HT1080 (cell line): ENCODE measurements at places on chromosomes 7 and 10.

GRCh38 chr7:30142710-30143109, 7.9 kb downstream of the MTURN start:
- peak; percentile 48 for DNase-seq

DNA sequence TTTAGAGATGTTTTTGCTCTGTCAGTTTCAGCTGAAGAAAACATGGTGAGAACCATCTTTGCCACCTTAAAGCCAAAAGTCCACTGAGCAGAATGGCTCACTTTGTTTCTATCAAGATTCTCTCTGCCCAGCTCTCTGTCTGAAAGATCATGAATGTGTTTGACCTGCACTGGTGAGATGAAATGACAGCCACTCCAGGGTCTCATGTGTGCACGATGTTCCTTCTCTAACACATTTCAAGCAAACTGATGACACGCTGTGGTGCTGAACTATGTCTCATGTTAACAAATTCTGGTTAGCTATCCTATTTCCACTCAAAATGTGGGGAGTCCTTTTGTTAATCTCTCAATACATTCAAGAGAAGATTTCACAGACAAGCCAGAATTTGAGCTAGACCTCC, 260.6 kb downstream of the GLI3 start:
- DNase-seq = no peak

DNA sequence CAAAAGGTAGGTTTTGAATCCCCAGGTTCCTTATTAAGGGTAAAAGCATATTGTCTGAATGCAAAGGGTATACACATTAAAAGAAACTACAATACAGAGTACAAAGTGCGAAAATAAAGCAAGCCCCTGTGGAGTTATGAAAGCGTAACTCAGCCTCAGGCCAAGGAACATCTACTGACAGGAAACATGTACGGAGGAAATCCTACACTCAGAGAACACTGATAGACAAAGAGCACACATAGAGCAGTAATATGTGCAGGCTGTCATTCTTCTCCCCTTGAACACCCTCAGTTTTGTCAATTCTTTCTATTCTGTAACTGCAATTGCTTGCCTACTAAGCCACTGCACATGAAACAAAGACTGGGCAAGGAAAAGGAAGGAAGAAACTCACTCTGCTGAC, 150.2 kb downstream of the DGKB start:
- no peak for DNase-seq

GRCh38 chr7:3043544-3044371, at the start of gene CARD11:
Gene CARD11, minus strand, starts transcription at chr7:3043867. Its CDS starts 85,361 bp downstream, at chr7:2958506.
- no peak for DNase-seq

GRCh38 chr10:44950326-44951225, 9.0 kb upstream of the RASSF4 start:
- no peak for DNase-seq

DNA sequence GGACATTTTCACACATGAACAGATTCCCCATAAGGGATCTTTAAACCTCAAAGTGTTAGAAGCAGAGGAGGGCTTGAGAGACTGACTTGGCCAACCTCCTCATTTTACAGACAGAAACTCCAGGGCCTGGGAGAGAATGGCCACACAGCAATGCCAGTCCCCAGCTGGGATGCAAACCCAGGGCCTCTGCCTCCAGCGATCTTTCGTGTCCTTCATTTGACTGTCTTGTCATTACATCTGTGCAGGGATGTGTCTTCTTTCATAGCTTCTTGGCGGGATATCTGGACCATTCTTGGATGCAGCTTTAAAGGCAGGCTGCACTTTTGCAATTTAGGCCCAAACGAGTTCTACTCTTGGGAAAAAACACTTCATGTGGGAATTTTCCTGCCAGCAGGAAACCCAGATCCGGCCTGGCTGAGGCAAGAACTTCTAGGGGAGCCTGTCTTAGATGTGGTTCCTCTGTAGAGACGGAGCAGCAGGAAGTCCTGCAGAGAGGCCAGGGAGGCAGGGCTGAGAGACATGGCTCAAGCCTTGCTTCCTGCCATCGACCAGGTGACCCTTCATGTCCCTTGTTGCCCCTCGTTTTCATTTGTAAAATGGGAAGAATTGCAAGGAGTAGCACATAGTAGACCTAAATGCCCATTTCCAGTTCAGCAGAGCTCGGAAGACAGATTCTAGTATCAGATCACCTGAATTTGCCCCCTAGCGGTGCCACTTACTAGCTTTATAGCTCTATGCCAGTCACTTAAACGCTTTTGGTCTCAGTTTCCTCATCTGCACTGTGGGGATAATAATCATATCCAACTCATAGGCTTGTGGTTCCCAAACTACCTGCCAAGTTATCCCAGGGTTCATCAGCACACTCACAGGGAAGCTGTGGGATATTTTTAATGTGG, 43.9 kb upstream of the SLC29A3 start:
- no peak for DNase-seq

DNA sequence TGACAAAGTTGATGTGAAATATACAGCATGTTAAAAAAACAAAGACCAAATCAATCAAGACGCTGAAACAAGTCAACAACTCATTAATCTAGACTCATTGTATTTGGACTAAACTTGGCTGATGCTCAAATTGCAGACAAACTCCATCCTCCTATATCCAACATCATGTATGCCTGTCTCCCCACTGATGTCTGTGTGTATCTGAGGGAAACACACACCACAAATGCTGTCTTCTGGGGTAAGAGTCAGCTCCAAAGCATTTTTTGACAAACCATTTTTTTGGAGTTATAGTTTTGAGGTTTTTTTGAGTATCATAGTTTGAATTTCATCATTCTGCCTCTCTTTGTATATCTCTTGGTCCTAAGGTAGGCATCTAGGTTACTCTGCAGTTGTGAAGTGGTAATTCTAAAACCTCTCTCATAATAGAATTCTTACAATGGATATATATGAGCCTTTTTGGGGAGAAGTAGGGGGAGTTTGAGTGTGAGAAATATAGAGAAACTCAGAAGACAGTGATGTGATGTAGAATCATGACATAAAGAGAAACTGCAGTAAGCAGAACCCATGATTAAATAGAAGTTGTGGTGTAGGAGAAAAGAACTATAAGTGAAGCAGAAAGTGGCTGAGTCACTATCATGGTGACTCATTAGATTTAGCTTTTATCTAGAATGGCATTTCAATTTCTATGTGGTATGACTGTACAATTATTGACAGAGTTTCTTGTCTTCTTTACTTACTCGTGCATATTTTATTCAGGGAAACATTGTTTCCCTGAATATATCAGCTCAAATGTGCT, 1531.1 kb upstream of the LRRTM3 start:
- peak; percentile 88 for DNase-seq

DNA sequence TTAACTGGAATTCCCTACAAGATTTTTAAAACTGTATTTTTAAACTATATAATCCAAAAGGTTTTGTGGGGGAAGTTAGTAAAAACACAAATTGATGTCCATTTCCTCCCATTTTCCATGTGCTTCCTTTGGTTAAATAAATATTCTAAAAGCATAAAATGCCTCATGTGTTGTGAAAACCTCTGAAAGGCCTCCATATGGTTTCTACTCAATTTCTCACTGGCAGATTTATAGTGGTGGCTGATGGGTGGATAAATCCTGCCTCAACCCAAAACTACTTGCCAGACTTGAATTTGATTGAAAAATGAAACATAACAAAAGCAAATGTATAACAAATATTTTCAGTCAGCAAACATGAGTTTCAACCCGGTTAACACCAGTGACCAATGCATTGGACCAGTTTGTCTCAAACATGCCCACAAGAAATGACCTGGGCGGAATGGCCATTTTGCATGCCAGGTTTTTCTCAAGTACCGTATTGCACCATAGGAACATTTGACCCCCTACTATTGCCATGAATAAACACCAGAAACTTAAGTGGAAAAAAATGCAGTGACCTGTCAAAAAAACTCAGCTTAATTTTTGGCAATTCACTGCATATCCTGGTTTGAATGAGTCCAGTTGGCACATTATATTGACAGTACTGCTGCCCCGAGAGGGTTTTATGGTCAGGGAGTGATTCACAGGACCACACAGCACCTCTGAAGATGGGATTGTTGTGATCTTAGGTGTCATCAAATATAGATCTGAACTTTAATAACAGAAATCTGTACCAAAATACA, 454.6 kb upstream of the ANKRD30A start:
- DNase-seq = no peak

- DNase-seq = peak; percentile 44
Measured at GRCh38 chr10:30639946-30640786, 10.6 kb upstream of the LYZL2 start.

DNA sequence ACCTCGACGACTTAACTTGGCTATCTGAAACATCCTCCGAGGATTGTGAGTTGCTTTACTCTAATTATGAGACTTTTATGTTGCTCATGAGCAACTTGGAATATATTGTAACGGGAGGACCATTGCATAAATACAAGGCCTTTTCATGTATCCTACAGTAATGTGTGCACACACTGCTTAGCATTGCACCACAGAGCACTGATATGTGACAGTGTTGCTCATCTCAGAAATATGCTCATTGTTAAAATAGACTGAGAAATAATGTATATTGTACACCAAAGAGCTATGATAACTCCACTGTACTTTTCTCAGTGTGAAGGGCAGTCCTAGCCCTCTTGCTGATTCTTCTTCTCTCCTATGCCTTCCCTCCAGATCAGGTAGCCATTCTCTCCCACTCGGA, 102.8 kb upstream of the CDK13 start:
- no peak for DNase-seq

DNA sequence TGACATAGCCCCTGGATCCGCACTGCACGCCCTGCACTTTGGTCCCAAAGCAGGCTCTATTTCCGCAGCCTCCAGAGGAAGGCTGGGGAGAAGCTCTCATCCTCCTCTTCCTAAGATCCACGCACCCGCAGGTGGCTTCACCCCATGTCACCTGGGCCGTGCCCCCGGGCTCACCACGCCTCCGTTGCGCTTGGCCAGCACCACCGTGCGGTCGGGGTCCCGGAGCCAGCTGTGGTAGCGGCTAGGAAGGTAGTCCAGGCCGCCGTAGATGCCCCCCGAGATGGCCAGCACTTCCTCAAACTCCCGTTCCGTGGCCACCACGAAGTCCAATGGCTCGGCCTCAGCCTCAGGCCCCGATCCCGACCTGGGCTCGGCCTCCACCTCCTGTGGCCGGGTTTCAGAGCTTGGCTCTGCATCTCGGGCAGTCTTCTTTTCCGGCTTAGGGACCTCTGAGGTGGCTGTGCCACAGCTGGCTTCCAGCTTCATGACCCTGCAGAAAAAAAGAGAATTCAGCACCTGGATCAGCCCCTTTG, 5.7 kb downstream of the NAT16 start:
- no peak for DNase-seq

- DNase-seq = no peak
Measured at GRCh38 chr10:34480345-34480744, 334.8 kb downstream of the PARD3 start.

DNA sequence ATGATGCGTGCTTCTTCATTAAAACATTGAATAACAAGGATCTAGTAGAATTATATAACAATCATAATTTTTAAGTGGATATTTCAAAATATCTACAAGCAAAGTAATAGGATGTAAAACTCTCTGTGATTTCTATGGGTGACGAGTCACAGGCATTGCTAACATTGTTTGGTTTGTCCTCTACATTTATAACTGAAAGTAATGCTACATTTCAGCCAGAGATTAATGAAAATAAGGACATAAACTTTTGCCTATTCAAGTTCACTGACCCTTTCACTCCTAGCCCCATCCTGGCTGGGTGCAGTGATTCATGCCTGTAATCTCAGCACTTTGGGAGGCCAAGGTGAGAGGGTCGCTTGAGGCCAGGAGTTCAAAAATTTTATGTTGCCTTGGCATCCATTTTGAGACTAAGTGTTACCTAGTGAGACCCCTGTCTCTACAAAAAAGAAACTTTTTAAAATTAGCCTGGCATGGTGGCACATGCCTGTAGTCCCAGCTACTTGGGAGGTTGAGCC, 38.4 kb upstream of the HSPA12A start:
- no peak for DNase-seq

DNA sequence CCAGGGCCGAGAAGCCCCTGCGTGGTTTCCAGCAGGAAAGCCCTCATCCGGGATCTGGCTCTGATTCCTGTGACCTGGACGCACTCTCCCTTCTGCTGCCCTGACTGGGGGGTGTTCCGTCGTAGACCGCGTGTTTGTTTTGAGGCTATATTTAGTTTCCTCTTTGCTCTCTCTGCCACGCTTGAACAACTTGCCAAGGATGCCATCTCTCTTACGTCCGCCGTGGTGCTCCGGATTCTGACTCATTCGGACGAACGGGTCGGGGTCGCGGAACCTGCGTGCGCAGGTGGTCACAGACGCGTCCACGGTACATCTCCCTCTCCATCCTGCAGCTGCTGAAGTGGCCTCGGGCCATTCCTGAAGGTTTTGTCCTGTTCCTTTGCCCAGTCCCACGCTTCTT, 10.4 kb upstream of the SORCS3 start:
- peak; percentile 6 for DNase-seq

GRCh38 chr7:25964483-25964991, 187.5 kb upstream of the NFE2L3 start:
- no peak for DNase-seq
